ENCODE measurements at places on chromosomes 4 and X.

DNA sequence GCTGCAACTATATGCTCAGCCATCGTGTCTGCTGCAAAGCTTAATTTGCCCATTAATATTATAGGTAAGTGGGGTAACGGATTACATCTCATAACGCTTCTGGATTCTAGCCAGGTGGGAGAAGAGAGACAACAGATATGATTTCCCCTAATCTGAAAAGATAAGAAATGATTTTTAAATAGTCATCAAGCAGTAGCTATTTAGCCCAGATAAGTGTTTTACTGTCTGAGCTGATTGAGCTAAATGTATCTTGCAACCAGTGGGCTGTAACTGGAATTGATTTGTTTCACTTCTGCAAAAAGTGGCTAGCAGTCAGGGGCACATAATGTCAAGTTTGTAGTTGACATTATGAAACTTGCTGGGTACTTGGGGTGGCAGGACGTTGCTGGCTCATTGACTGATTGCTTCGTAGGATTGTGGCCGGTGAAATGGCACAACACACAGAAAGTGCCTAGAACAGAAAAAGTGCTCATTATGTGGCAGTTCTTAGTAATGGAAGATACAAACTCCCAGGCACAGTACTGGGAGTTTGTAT lies 18.5 kb downstream of the LAP3 start:
- DNase-seq: no peak

- no peak for DNase-seq
These were observed 2.0 kb downstream of the SEC24B start for GRCh38 chr4:109435635-109436034.

GRCh38 chrX:18166068-18166467 lies 54.6 kb downstream of the BEND2 start:
- no peak for DNase-seq

DNA sequence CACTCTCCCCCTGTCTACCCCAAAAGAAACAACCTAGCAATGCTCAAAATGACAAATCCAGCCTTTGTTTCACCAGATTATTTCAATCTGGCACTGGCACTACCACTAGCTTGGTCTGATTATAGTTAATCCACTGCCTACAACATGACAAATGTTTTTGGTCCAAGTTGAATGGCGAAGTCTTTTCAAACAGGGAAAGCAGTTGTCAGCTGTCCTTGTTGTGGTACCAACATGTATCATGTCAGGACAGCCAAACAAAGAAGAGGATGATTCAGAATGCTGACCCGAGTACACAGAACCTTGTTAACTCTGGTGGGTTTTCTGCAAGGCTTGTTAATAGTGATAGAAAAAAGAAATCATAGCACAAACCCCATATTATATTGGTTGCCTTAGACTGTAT lies 160.8 kb upstream of the ANK2 start:
- no peak for DNase-seq

- no peak for DNase-seq
These were observed 794.8 kb upstream of the EPHA5 start for GRCh38 chr4:66465111-66465510.
